ENCODE measurements at places on chromosomes 5 and 9.

DNA sequence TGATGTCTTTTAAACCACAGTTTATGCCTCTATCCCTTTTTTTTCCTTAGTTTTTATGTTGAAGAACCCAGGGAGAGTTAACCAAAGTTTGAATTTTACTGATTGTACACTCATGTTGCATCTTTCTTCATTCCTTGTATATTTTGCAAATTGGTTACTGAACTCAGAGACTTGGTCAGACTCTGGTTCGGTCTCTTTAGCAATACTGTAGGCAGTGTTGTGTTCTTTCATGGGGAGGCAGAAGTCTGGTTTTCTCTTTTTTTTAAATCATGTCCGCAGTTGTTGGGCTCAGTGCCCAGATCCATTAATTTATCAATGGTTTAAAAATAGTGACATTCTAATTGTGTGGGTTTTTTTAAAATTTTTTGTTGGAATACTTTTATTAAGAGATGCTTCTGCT is 23.4 kb downstream of the UBE2R2 start:
- no peak for DNase-seq

DNA sequence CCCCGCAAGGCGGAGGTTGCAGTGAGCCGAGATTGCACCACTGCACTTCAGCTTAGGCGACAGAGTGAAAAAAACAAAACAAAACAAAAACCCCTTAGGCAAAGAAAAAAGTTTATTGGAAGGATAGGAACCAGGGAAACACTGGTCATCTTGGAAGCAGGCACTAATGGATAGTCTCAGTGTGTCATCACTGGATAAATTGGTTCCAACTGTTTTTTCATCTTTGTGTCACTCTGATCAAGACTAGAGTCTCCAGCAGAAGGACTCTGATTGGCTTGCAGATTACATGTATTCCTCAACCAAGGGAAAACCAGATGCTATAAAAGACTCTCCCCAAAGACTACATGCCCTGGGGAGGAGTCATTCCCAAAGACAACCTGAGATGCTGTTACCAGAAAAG is 35.0 kb upstream of the HMHB1 start:
- DNase-seq, result no peak

DNA sequence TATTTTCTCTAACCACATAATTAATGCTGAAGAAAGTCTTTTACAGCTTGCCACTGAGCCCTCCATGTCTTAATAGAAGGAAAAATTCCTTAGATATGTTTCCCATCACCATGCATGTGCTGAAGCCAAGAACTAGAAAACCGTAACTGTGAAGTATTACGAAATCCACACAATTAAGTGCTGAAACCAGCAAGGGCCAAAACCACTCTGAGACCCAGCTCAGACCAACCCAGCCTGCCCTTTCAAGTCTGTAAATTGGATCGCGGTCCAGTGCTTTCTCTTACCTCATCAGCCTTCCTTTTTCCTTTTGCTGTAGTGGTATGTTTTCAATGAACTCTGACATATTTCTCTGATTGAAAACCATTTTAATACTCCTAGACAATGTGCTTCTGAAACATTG is 26.3 kb downstream of the SEMA5A start:
- DNase-seq, result no peak

DNA sequence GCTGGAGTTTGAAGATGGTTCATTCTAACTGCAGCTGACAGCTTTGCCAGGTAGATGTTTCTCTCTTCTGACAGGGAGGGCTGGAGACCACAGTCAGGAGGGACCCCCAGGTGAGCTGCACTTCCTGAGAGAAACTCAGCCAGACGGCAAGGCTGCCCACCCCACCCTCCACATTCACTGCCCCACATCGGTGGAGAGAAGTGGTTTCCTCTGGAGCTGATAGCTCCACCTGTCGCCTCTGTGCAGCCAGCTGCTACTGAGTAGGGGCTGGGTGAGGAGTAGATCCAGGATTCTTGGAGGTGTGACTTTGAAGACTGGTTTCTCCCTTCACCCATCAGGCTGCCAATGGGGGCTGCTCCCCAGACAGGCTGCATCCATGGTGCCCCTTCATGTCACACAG is 175.0 kb downstream of the CARTPT start:
- no peak for DNase-seq

DNA sequence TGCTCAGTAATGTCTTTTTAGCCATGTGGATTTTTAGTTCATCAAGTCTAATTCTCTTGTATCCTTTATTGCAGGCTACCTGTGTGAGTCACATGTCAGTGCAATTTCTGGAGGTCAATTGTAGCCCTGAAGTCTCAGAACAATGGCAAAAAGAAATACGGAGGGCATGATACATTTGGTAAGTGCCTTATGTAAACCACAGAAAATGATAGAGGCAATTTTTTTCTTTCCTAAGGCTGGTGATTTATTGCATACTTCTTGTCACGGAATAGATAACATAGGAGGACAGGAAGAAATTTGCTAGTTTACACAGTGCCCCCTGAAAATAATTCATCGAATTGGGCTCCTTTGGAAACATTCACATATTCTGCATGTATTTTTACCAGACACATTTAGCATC is 235.9 kb downstream of the DMRTA1 start:
- DNase-seq, result no peak

DNA sequence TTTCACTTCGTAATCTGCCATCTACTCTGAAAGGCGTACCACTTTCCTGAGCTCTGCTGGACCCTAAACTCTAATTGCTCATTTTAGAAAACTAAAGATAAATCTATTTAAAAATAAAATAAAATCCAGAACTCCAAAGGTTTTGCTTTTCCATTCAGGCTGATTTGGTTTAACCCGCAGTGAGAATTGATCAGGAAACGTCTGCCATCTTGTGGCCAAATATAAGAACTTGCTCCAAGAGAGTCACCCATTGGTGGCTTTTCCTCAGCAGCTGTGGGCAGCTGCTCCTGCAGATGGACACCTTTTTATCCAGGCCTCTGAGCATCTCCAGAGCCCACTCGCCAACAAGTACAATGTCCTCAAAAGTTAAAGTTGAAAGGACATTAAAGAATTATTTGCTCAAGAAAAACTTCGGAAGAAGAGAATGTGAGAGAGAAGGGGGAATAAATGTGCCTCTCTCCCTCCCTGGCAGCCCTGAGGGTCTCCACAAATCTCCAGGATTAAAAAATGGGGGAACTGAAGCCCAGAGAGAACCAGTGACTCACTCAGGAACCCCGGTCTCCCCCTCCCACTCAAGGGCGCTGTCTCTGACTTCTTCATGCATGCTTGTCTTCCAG is 4.1 kb downstream of the SAXO1 start:
- peak; percentile 26 for DNase-seq
